ENCODE measurements at places on chromosomes 13 and 19.

GRCh38 chr19:18007044-18007916 is 690 bp upstream of the ARRDC2 start:
- no peaks in the 10 kb centered on the region for H3K27me3 ChIP-seq
- peaks cover 3% of the 10 kb centered on the region for H3K4me1 ChIP-seq

- H3K36me3 ChIP-seq = no peaks in the 10 kb centered on the region
- no peak overlapping the region for H3K4me3 ChIP-seq
- DNase-seq = no peak
Measured at GRCh38 chr19:32317086-32317485, 28.3 kb upstream of the ZNF507 start.

GRCh38 chr13:36601186-36601585 is 72.6 kb upstream of the SERTM1 start:
- H3K4me1 ChIP-seq = no peaks in the 10 kb centered on the region
- no peaks in the 10 kb centered on the region for H3K36me3 ChIP-seq
- H3K4me3 ChIP-seq = no peak overlapping the region
- H3K27me3 ChIP-seq = no peaks in the 10 kb centered on the region

DNA sequence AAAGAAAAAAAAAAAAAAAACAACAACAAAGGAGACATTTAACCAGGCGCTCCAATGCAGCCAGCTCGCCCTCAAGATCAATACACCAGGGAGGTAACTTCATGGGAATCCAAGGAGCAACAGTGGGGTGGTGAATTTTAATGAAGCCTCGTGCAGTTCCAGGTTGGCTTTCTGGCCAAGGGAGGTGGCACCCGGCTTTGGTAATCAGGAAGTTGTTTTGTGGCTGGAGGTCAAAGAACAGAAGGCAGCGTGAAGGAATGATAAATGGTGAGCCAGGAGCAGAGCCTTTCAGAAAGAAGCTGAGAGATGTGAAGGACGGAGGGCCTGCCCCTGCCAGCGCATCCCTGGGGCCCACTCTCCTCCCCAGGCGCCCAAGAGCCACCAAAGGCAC is 188.2 kb upstream of the TSC22D1 start:
- H3K27ac ChIP-seq = peak overlapping the region; percentile 96
- peaks cover 64% of the 10 kb centered on the region for H3K4me1 ChIP-seq
- no peaks in the 10 kb centered on the region for H3K36me3 ChIP-seq

DNA sequence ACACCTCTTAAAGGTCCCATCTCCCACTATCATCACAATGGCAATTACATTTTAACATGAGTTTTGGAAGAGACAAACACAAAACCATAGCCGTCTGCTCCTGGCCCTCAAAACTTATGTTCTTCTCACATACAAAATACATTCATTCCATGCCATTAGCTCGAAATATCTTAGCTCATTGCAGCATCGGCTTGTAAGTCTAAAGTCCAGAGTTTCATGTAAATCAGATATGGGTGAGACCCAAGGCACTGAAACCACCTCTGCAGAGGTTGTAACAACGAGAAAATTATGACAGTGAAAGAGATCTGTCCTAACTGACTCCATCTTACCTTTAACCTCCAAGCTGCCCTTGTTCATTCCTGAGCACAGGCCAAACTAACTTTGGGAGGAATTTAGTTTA is 635.0 kb upstream of the SPRY2 start:
- H3K27me3 ChIP-seq = no peaks in the 10 kb centered on the region
- no peaks in the 10 kb centered on the region for H3K36me3 ChIP-seq
- DNase-seq = no peak
- H3K4me3 ChIP-seq = no peak overlapping the region
- no peak overlapping the region for H3K27ac ChIP-seq

DNA sequence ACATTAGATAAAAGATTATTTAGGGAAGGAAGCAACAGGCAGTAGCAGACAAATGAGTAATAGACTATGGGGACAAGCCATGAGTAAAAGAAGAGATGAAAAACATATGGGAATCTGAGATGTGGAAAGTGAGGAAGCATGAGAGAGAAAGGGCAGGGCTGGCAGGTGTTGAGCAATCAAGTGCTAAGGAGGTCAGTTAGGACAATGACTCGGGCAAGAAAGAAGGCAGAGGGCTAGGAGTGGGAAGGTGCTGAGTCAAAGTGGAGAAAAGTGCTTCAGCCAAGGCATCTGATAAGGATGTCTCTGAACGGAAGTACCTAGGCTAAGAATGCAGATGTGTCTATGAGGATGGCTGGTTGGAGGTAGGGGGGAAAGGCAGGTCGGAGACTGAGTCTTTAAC is 291.9 kb upstream of the HTR2A start:
- no peak for DNase-seq
- no peaks in the 10 kb centered on the region for H3K27me3 ChIP-seq
- H3K27ac ChIP-seq = no peak overlapping the region
- H3K4me3 ChIP-seq = no peak overlapping the region
- peaks cover 4% of the 10 kb centered on the region for H3K4me1 ChIP-seq
- no peaks in the 10 kb centered on the region for H3K36me3 ChIP-seq

GRCh38 chr19:40717880-40718773 is 1.2 kb downstream of the ITPKC start:
- H3K4me3 ChIP-seq = peak overlapping the region; percentile 89
- no peak for DNase-seq
- peaks cover 11% of the 10 kb centered on the region for H3K36me3 ChIP-seq
- H3K27me3 ChIP-seq = no peaks in the 10 kb centered on the region
- peak overlapping the region; percentile 98 for H3K27ac ChIP-seq

- H3K4me3 ChIP-seq = no peak overlapping the region
- no peaks in the 10 kb centered on the region for H3K27me3 ChIP-seq
- H3K4me1 ChIP-seq = peaks cover 8% of the 10 kb centered on the region
- no peak for DNase-seq
- peaks cover 8% of the 10 kb centered on the region for H3K36me3 ChIP-seq
- H3K27ac ChIP-seq = no peak overlapping the region
Measured at GRCh38 chr13:27151798-27152599, 19.6 kb downstream of the USP12 start.

DNA sequence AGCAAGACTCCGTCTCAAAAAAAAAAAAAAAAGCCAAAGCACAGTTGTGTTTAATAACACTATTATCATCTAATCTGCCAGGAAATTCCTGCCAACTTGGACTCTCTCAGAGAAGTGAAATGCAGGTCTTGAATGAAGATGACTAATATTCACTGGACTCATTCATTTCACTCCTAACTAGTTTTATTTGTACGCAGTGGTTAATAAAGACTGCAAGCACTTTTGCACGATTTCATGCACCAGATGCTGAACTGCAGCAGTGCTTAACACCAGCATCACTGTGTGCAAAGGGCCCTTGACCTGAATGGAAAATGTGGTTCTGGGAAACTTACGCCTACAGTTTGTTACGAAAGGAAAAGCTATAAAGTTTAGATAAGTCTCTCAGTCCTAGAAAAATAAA is 63.3 kb downstream of the DHRS12 start:
- H3K27me3 ChIP-seq = no peaks in the 10 kb centered on the region
- H3K27ac ChIP-seq = no peak overlapping the region
- no peak for DNase-seq
- H3K4me3 ChIP-seq = no peak overlapping the region
- H3K4me1 ChIP-seq = no peaks in the 10 kb centered on the region

GRCh38 chr13:113404723-113405471 is 41.0 kb upstream of the GRTP1 start:
- no peak overlapping the region for H3K4me3 ChIP-seq
- H3K36me3 ChIP-seq = no peaks in the 10 kb centered on the region

GRCh38 chr13:113145496-113145895 is 13.0 kb upstream of the PROZ start:
- peaks cover 2% of the 10 kb centered on the region for H3K36me3 ChIP-seq
- H3K4me1 ChIP-seq = peaks cover 3% of the 10 kb centered on the region

DNA sequence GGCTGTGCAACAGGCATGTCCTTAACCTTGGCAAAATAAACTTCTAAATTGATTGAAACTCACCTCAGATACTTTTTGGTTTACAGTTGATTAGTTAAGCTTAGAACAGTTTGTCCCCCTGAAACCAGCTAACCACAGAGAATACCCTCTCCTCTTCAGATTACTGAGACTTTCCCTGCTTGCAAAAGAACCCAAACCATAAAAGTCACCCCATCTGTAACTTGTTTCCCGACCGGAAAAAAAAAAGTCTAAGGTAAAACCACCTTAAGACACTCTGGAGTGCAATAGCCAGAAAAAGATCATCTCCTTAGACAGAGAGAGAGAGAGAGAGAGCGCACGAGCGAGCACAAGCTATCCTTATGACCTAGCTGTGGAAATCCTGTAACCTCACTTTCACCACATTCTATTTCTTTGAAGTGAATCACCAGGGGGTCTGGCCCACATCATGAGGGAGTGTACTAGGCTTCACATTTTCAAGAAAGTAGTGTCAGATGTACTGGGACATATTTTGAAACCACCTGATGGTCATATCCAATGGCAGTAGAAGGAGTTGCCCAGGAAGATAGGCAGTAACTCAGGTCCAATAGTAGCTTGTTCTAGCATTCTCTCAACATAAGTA is 11.1 kb upstream of the GTF2F2 start:
- no peaks in the 10 kb centered on the region for H3K27me3 ChIP-seq
- H3K4me1 ChIP-seq = no peaks in the 10 kb centered on the region
- H3K27ac ChIP-seq = no peak overlapping the region
- H3K4me3 ChIP-seq = no peak overlapping the region
- no peaks in the 10 kb centered on the region for H3K36me3 ChIP-seq

- peaks cover 36% of the 10 kb centered on the region for H3K36me3 ChIP-seq
- peaks cover 1% of the 10 kb centered on the region for H3K4me1 ChIP-seq
- no peak overlapping the region for H3K27ac ChIP-seq
- no peaks in the 10 kb centered on the region for H3K27me3 ChIP-seq
- no peak overlapping the region for H3K4me3 ChIP-seq
Measured at GRCh38 chr19:19823916-19824315, 2.4 kb upstream of the ZNF506 start.

DNA sequence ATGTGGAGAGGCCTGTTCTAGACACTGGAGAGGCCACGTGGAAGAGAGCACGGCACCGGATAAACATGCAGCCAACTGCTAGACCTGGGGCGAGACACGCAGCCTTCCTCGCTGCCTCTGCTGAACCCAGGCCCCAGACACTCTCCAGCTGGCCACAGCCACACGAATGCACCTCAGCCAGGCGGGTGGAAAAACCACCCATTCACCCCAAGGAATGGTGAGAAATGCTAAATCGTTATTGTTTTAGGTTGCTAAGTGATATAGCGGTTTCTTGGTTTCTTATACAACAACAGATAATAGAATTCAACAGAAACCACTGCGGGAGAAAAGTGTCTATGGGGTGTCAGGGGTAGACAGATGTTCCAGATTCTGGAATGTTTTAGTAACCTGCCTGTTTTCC is 52.5 kb downstream of the STK24 start:
- peaks cover 45% of the 10 kb centered on the region for H3K4me1 ChIP-seq
- H3K36me3 ChIP-seq = peaks cover 2% of the 10 kb centered on the region
- H3K4me3 ChIP-seq = no peak overlapping the region
- no peak for DNase-seq
- no peak overlapping the region for H3K27ac ChIP-seq

- H3K36me3 ChIP-seq = peaks cover 53% of the 10 kb centered on the region
- H3K4me1 ChIP-seq = peaks cover 9% of the 10 kb centered on the region
- no peaks in the 10 kb centered on the region for H3K27me3 ChIP-seq
- H3K4me3 ChIP-seq = no peak overlapping the region
Measured at GRCh38 chr19:58274771-58275201, 4.0 kb upstream of the ZNF8 start.

DNA sequence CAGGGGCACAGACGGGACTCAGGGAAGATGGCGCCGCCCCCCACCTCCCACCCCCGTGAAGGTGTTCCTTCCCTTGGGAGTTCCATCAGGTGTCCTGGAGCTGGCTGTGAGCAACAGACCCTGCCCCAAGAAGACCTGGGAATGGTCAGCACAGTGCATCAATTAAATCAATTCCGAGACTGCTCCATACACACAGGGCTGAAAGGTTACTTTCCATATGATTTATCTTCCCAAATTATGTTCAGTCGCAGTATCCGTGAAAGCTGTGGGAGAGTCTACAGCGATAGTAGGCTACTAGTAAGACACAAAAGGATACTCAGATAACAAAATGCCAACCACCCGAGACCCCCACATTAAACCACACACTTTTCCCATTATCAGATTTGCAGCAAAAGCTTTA is 71.8 kb upstream of the PABPC3 start:
- no peak overlapping the region for H3K27ac ChIP-seq
- H3K4me1 ChIP-seq = no peaks in the 10 kb centered on the region
- no peak for DNase-seq

DNA sequence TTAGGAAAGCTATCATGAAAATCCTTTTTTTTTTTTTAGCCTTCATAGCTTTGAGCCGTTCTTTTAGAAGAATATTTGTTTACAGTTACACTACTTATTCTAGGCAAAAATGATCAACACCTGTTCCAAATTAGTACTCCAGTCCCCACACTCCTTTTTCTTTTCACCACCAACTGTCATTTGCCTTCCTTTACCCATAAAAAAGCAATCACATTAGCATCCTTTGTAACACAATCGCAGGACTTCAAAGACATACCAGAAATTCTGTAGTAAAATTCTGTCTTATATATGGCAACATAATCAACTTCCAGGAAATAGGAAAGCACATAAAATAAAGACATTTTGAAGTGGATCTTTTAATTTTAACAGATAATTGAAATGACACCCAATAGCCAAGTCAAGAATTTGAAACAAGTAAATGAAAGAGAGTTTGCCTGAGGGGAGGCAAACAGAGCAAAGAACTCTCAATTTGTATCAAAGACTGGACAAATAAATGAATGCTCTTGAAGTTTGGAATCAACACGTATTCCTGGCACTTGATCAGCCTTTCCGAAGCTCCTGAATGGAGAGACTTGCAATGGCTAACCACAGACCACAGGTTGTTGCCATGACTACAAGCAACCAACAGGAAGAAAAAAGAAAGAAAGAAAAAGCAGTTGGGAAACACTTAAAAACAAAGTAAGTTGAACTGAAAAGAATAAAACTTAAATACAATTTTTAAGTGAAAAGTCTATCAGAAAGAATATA is 206.8 kb downstream of the PCDH9 start:
- H3K27me3 ChIP-seq = no peaks in the 10 kb centered on the region
- DNase-seq = no peak
- no peak overlapping the region for H3K4me3 ChIP-seq
- no peak overlapping the region for H3K27ac ChIP-seq
- no peaks in the 10 kb centered on the region for H3K36me3 ChIP-seq

DNA sequence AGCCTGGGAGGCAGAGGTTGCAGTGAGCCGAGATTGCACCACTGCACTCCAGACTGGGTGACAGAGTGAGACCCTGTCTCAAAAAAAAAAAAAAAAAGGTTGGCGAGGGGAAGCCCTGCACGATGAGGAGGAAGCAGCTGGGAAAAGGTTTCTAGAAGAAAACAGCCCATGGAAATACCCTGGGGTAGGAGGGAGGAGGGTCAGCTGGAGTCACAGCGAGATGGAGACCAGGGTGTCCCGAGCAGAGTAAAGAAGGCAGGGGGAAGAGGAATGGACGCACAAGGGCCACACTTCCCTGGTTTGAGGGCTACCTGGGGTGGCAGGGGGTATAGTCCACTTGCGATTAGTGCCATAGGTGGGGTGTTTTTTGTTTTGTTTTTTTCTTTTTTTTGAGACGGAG is 6.4 kb downstream of the KANK3 start:
- no peak for DNase-seq
- H3K27me3 ChIP-seq = peaks cover 61% of the 10 kb centered on the region
- no peaks in the 10 kb centered on the region for H3K36me3 ChIP-seq
- H3K4me3 ChIP-seq = no peak overlapping the region

Measured in progenitor cell of endocrine pancreas (in vitro differentiated cells).